Stimulated activated CD4-positive, alpha-beta T cell treated with anti-CD3 and anti-CD28 coated beads, Interleukin-1b, Interleukin-23, amount 100 ng/mL, for 1 hour (primary cell): ENCODE measurements at places on chromosomes 16 and 17.

GRCh38 chr17:40134184-40134583 is 6.2 kb upstream of the CASC3 start:
- no peak for DNase-seq

GRCh38 chr16:12010388-12011251 is 34.1 kb downstream of the SNX29 start:
- DNase-seq: no peak

GRCh38 chr16:75703306-75703705 is 2.0 kb upstream of the DUXB start:
- no peak for DNase-seq

- DNase-seq: no peak
These were observed 1.5 kb upstream of the KRT23 start for GRCh38 chr17:40938981-40939380.

- no peak for DNase-seq
These were observed 69.3 kb downstream of the MYO1D start for GRCh38 chr17:32807577-32807976.

- no peak for DNase-seq
These were observed 51.7 kb upstream of the GSE1 start for GRCh38 chr16:85561248-85562092.

GRCh38 chr17:68383443-68384321 is 73.6 kb downstream of the WIPI1 start:
- DNase-seq: no peak

GRCh38 chr17:63024716-63025115 is 58.7 kb downstream of the TANC2 start:
- DNase-seq: no peak

DNA sequence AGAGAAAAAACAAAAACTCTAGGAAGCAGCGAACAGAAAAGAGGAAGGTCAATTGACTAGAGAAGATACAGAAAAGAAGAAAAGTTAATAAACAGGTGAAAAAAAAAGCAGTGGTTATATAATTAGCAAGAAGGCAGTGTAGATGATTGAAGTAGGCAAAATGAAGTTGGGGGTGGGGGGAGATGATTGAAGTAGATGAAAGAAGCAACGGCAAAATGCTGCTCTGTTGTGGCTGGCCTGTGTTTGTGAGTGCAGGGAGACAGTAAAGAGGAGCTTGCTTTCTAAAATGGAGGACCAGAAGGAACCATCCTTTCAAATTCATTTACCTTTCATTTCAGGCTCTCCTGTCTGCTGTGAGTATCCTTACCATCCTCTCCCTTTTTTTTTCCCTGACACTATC is 3.6 kb downstream of the EVI2B start:
- DNase-seq: no peak

GRCh38 chr16:86410081-86410480 is 100.2 kb upstream of the FOXF1 start:
- DNase-seq: no peak

- no peak for DNase-seq
These were observed 24.9 kb downstream of the KCNJ16 start for GRCh38 chr17:70099884-70100283.

DNA sequence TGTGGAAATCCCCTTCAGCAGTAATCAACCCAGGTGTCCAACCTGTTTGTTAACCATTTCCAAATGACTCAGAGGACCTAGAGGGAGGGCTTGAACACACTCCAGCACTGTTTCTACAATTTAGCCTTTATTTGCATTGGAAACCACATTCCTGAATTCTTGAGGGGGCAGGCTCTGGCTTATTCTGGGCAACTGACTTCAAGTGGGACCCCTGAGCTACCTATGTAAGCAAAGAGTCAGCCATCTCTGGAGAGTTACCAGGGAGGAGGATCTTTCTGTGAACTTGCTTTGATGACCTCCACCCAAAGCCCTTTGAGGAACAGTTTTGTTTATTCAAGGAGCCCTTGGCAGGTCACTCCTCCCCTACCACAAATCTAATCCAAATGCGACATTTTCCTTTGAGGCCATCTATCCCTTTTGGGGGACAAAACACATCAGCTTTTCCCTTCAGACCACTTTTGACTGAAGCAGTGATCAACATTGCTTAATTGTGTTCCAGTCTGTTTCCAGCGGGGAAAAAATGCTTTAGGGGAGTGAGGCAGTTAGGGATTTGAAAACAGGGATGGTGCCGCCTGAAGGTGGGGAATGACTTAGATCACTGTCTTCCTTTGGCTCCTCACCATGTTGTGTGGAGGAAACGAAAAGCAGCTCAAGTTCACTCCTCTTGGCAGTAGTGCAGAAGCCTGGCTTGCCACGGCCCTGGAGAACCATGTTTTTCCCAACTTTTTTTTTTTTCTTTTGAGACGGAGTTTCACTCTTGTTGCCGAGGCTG is 46.2 kb downstream of the TUBD1 start:
- DNase-seq: no peak

GRCh38 chr16:47976636-47977210 is 179.1 kb downstream of the ABCC12 start:
- DNase-seq: no peak

DNA sequence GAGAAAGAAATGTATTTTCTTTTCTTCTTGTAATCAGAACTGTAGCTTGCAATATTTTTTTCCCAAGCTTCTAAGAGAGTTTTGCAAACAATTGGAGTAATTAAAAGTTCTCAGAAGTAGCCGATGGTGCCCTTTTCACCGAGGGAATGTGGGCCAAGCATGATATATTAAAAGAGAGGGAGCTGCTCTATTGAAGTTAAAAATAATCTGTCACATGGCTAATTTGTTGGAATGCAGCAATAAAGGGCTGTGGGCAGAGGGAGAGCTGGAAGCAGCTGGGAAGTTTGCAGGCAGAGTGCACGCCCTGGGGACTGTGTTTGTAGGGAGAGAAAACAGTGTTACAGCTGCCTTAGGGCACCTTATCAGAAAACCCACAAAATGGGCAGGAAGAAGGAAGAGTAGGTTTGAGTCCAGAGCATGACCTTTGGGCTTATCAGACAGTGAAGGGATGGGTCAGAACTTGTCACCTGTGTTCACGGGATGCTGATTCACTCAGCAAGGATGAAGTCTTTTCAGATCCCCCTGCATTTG is 18.5 kb upstream of the TERF2 start:
- no peak for DNase-seq

GRCh38 chr17:50470426-50470825 is 1.7 kb upstream of the CHAD start:
- DNase-seq: no peak

- no peak for DNase-seq
These were observed 95.5 kb upstream of the ZNF469 start for GRCh38 chr16:88287219-88287618.
